ENCODE measurements at places on chromosomes 2 and 18. TPM values are rescaled to one million over a fixed set of nuclear protein-coding genes. Genes with fewer than 3 reads are reported as not detected.

CARF gene
- 14.1 TPM for total RNA-seq

GAD1 gene
- total RNA-seq: 1.0 TPM

KCNG3 gene
- total RNA-seq: 2.3 TPM

ABCB11 gene
- total RNA-seq: 0.05 TPM

CNRIP1 gene
- total RNA-seq: 3.8 TPM

DSG3 gene
- 17.1 TPM for total RNA-seq

MC2R gene
- total RNA-seq: 0.05 TPM

LYPD6 gene
- total RNA-seq: 0.38 TPM

COL6A3 gene
- 28.8 TPM for total RNA-seq

UGT1A6 gene
- total RNA-seq: 1.1 TPM

IFIH1 gene
- 23.9 TPM for total RNA-seq

C2orf78 gene
- not detected for total RNA-seq

SCN9A gene
- 5.6 TPM for total RNA-seq

TSPYL6 gene
- total RNA-seq: not detected

BBS5 gene
- 1.7 TPM for total RNA-seq

IL36A gene
- total RNA-seq: 0.99 TPM

C18orf54 gene
- 3.5 TPM for total RNA-seq

CCL20 gene
- 2.8 TPM for total RNA-seq

REG3A gene
- total RNA-seq: 0.05 TPM

GNLY gene
- total RNA-seq: 1.7 TPM

ACADL gene
- total RNA-seq: 0.99 TPM

SAG gene
- 0.61 TPM for total RNA-seq

SCYGR5 gene
- not detected for total RNA-seq

SNRNP27 gene
- 65.0 TPM for total RNA-seq

EFHD1 gene
- 0.33 TPM for total RNA-seq

PLGLB1 gene
- 3.0 TPM for total RNA-seq

SP140 gene
- total RNA-seq: 6.6 TPM

CAB39 gene
- 53.2 TPM for total RNA-seq

DNAH7 gene
- total RNA-seq: 0.33 TPM

TEKT4 gene
- total RNA-seq: 0.05 TPM

ADAM23 gene
- 4.0 TPM for total RNA-seq

CHST9 gene
- total RNA-seq: 0.24 TPM

ADGRF3 gene
- 0.33 TPM for total RNA-seq

SLC4A5 gene
- total RNA-seq: 0.85 TPM
